ENCODE measurements at places on chromosomes 7 and 10.

- DNase-seq = no peak
Measured at GRCh38 chr10:79434821-79435251, 10.6 kb downstream of the ZCCHC24 start.

DNA sequence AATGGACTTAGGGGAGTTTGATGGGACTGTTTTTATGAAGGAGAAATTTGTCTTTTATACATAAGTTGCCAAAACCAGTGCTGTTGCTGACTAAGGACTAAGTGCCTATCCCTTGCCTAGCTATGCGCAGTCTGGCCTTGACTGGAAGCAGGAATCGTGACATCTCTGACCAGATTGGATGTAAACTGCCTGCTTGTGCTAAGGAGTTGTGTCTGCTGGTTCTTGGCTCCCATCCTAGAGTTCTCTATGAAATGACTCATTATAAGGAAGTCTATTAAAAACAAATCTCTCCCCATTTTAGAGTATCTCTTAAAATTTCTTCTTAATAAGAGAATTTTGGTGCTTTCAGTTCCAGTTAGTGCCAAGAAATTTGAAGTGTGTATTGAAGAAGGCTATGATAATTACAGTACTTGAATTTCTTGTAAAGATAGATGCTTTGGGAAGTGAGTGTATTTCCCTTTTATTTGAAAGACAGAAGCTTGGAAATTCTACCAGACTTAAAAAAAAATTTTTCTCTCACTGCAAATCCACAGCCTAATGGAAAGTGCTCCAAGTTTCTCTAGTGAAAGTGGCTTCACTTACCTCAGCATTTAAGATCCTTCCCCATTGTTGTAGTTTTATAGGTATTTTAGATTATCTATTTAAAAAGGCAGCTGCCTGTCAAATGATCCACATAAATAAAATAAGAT lies 77.6 kb downstream of the BICC1 start:
- DNase-seq = peak; percentile 69

- DNase-seq = peak; percentile 25
Measured at GRCh38 chr7:141073641-141074161, at the start of gene TMEM178B. Gene TMEM178B (plus strand): TSS chr7:141074064.

DNA sequence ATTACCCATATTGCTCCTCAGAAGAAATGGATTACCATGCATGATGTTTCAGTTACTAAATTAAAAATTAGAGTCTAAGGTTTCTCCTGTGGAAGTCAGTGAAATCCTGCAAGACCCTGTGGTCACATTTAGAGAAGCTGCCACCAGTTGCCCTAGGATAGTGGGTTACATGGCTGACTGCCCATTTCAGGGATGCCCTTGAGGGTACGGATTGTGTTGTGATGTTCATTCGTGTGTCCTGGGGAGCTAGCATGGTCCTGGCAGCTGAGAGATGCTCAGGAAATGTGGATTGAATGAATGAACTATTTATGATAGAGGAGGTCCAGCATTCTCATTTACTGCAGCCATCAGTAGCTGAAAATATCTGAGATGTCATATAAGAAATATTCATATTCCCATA lies 55.1 kb downstream of the TMEM178B start:
- DNase-seq = no peak

GRCh38 chr7:40507166-40507565 lies 372.4 kb downstream of the SUGCT start:
- DNase-seq = no peak

- DNase-seq = no peak
Measured at GRCh38 chr10:26517141-26517867, 79.2 kb downstream of the APBB1IP start.

GRCh38 chr10:129899276-129900130 lies 64.6 kb downstream of the EBF3 start:
- no peak for DNase-seq

- no peak for DNase-seq
Measured at GRCh38 chr7:90236721-90237289, 8.2 kb upstream of the CFAP69 start.

GRCh38 chr7:77447616-77448015 lies 31.5 kb upstream of the GSAP start:
- no peak for DNase-seq

DNA sequence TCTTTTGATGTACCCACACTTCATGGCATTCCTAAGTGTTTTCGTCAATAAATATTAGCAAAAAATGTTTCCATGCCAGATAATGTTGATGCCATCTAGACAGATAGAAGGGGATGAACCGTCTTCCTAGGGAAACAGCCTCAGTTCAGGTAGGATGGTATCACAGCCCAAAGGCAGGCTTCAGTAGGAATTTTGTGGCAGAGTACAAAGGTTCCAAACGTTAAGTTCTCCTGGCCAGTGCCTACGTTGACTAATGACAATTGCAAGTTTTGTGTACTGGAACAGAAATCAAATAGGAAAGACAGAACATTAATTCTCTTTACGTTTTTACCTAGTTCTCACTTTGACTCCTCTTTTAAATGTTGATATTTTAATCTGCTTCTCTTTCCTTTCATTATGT lies 75.0 kb downstream of the ZMYND11 start:
- no peak for DNase-seq

GRCh38 chr10:108375691-108376090 lies 1211.2 kb upstream of the SORCS1 start:
- DNase-seq = no peak

DNA sequence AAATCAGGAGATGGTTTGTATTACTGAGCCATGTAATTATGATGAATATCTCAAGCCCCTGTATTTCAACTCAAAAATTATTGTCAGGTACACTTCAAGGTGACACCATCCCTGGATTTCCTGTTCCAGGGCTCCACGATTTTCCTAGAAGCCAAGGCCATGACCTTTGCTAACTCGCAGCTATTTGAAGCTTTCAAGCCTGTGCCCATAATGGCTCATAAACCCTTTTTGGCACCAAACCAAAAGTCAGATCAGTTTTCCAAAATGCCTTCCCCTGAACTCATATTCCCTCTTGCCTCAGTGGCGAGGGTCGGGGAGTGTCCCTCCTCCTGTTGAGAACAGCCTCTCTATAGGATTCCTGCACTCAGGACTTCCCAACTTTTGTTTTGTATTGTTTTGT lies 70.8 kb downstream of the HIP1 start:
- DNase-seq = no peak

DNA sequence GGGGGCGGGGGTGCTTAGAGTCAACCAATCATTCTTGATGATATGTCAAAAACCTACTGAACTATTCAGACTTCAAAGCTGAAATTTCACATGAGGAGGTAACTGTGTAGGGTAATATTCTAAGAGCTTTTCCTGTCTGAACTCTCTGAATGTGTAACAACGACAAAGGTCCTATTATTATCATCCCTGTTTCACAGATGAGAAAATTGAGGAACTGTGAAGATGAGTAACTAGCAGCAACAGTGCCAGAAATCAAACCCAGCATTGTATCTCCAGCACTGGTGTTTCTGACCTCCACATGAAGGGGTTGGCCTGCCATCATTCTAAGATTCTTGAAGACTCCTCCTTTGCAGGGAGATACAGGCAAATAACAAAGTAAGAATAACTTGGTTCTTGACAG lies 294.7 kb upstream of the AOAH start:
- no peak for DNase-seq

- peak; percentile 62 for DNase-seq
Measured at GRCh38 chr7:28272461-28272877, 91.9 kb upstream of the JAZF1 start.

DNA sequence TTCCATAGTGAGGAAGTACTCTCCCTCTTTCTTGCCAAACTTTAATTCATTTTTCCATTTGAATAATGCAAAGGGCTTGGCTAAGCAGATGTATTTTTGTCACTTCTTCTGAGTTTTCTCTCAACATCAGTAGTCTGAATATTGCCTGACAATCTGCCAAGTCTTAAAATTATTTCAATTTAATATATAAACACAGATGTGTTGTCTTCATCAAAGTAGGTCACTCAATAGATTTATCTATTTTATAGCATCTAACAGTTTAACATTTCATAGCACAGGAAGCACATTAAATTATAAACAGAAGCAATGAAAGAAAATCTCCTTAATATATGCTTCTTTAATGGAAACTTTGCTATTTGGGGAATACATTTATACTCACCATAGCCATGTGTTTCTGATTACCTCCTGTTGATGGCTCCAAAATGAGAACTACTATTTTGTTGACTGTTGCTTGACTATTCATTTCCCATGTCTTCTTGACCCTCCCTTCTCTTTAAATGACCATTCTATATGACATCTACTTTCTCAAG lies 4.5 kb downstream of the CPED1 start:
- no peak for DNase-seq

- no peak for DNase-seq
Measured at GRCh38 chr7:16571941-16572340, 45.3 kb downstream of the LRRC72 start.

GRCh38 chr7:55255496-55256445 lies 109.4 kb upstream of the LANCL2 start:
- DNase-seq = peak; percentile 48

GRCh38 chr7:56121440-56121839 lies 5.2 kb upstream of the NUPR2 start:
- DNase-seq = no peak

GRCh38 chr7:31893365-31893764 lies 176.8 kb downstream of the PDE1C start:
- DNase-seq = no peak

DNA sequence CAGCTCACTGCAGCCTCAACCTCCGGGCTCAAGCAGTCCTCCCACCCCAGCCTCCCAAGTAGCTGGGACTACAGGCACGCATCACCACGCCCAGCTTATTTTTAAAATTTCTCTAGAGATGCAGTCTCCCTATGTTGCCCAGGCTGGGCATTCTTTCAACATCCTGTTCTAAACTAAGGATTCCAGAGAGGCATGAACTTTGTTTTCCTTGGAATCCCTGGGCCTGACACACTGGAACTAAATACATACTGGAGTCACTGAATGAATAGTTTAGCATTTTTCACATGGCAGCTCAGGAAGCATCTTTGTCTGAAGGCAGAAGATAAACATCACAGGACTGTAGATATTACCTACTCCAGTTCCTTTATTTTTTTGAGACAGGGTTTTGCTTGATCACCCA lies 108.7 kb downstream of the ITIH5 start:
- DNase-seq = no peak

DNA sequence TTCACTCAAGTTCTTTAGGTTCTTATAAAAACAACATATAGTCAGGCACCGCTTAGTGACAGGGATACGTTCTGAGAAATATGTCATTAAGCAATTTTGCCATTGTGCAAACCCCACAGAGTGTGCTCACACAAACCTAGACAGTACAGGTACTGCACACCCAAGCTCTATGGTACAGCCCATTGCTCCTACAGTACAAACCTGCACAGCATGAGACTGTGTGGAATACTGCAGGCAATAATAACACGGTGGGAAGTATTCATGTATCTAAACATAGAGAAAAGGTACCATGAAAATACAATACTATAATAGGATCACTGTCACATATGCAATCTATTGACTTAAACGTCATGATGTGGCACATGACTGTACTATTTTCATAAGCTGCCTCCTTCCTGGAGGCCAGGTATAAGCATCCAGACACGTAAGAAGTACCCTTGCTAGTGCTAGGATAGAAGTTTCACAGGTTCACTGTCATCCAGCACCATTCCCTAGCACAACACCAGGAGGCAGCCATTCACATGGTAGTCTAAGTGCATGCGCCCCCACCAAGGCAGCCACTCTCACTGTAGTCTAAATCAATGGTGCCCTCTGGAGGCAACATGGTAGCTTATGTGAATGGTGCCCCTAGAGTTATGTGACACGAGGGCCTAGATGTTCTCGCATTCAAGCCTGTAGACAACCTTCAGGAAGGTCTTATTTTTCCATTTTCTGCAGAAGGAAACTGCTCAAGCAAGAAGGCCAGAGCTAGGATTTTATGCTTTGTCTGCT lies 98.5 kb downstream of the ARHGAP22 start:
- DNase-seq = peak; percentile 59

Data from common myeloid progenitor, CD34-positive (primary cell).